ENCODE measurements at places on chromosomes 3 and 15.

DNA sequence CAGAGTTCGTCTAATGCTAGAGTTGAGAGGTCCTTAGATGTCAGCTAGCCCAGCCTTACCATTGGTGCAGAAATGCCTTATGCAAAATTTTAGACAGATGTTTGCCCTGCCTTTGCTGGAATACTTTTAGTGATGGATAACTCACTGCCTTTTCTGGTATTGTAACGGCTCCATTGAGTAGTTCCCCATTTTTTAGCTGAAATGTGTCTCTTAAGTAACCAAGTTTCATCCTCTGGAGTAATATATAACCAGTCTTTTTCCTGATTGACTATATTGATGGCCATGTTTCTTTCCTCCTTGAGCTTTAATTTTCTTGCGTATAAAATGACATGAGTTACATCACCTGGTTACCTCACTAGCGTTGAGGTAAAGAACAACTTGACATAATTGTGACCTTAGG, 45.0 kb downstream of the SNRK start:
- no peak for DNase-seq

GRCh38 chr15:71186267-71186666, 71.0 kb downstream of the THSD4 start:
- no peak for DNase-seq

GRCh38 chr3:186628756-186629155, 11.4 kb upstream of the FETUB start:
- no peak for DNase-seq

- DNase-seq, result no peak
Measured at GRCh38 chr3:52328536-52329080, 12.5 kb downstream of the DNAH1 start.

- no peak for DNase-seq
Measured at GRCh38 chr3:117545484-117545883, 835.9 kb downstream of the TUSC7 start.

- no peak for DNase-seq
Measured at GRCh38 chr3:188192034-188192433, 38.1 kb downstream of the LPP start.

DNA sequence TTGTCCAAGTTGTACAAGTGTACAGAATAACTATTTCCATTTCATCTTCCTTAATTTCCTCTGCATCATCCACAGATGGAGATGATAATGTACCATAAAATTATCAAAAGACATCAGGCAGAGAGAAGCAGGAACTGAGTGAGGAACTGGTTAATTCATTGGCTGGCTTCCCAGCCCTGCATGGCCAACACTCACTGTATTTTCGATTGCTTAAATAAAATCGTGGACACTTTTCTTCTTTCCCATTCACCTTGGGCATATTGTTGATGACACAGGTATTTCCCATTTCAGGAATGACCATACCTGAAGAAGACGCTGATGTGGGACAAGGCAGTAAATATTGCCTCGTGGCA, 144.2 kb upstream of the ABHD17C start:
- DNase-seq, result no peak

- DNase-seq, result no peak
Measured at GRCh38 chr15:91909111-91909510, 55.6 kb downstream of the SLCO3A1 start.

GRCh38 chr15:51561271-51561670, 61.3 kb downstream of the DMXL2 start:
- no peak for DNase-seq

DNA sequence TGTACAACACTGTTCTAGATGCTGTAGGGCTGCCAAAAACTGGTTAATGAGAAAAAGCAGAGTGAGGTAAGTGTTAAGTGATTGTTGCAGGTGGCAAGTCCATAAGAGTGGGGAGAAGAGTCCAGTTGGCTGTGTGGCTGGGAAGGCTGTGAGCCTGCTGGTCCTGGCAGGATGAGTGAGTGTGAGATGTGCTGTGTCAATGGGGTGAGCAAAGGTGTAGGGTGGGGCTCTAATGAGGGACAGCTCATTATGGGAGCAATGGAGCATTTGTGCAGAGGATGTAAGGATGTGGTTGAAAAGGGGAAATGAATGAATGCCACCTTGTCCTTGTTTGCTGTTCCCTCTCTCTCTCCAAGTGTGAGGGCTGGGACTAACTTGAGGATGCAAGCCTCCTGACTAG, 145.3 kb upstream of the ROPN1 start:
- DNase-seq, result no peak

DNA sequence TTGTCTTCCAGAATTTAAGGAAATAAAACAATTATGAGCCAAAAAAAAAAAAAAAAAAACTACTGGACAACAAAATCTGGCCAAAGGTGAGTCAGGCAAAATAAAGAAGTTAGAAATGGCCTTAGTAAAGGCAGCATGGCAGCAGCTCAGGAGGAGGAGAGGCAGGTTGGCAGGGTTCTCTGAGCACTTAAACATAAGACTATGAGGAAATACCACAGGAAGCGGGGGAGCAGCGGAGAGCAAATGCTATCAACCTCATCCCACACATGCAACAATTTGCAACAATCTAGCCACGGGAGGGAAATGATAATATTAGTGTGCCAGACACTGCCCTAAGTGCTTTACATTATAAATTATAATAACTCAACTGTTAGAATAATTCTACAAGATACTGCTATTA, 247.3 kb upstream of the NSMCE3 start:
- DNase-seq, result no peak

DNA sequence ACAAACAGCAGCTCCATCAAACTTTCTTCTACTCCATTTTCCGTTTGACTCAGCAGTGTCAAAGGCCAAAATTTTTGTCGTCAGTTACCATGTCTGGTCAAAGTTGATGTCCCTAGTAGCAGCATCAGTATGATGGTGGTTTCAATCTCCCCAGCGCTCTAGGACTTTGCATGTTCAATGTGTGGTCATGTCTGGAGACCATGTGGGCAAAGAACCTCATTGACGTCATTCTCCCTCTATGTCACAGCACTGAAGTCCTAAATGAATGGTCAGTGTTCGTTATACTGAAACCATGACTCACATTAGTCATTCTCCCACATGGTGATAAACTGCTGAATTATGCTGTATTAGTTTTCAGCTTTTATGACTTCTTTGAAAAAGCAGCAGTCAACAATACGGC, 23.2 kb downstream of the SHC4 start:
- DNase-seq, result no peak

GRCh38 chr3:63877737-63878393, 14.2 kb downstream of the ATXN7 start:
- no peak for DNase-seq

GRCh38 chr3:149541091-149541491, 66.6 kb downstream of the TM4SF4 start:
- DNase-seq, result no peak

DNA sequence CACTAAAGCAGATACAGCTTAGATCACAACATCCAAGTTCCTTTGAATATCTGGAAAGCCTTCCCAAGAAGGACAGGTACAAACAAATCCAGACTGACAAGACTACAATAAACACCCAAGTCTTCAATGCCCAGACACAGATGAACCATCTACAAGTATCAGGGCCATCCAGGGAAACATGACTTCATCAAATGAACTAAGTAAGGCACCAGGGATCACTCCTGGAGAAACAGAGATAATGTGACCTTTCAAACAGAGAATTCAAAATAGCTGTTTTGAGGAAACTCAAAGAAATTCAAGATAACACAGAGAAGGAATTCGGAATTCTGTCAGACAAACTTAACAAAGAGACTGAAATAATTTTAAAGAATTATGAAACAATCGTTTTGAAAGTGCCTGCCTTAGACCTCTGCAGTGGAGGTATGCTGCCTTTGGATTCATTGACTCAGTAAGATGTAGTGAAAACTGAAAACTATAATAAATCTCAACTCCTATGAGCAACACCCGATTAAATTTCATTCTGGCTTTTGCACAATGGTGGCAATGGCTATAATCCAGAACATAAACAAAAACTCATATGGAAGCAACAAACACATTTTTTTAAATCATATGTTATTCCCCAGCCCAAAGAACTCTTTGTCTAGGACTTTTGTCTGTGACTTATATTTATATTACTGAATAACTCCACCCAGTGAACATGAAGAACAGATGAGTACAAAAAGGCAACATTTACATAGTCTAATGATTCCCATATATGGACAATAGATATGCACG, 12.6 kb upstream of the COL8A1 start:
- DNase-seq, result no peak

Measured in activated T-cell treated with anti-CD3 and anti-CD28 coated beads for 24 hours (primary cell).